ENCODE measurements at places on chromosomes 6 and 20. TPM values are rescaled to one million over a fixed set of nuclear protein-coding genes. Genes with fewer than 3 reads are reported as not detected.

IL20RA gene
- total RNA-seq, result 1.1 TPM

CASS4 gene
- total RNA-seq, result 6.8 TPM

FAM83C gene
- total RNA-seq, result not detected

LAMA4 gene
- total RNA-seq, result 322 TPM

SLC22A2 gene
- not detected for total RNA-seq

LY86 gene
- total RNA-seq, result 10.9 TPM

AIF1 gene
- total RNA-seq, result 95.1 TPM

TRIM31 gene
- total RNA-seq, result not detected

CGA gene
- not detected for total RNA-seq

HRH3 gene
- total RNA-seq, result not detected

AURKA gene
- total RNA-seq, result 4.1 TPM

TSPO2 gene
- not detected for total RNA-seq

KIAA0408 gene
- total RNA-seq, result 15.3 TPM

CD24 gene
- 12.9 TPM for total RNA-seq

LHFPL5 gene
- total RNA-seq, result not detected

MYL9 gene
- total RNA-seq, result 86.5 TPM

TLDC2 gene
- total RNA-seq, result 0.63 TPM

C20orf141 gene
- 1.2 TPM for total RNA-seq

OVOL2 gene
- not detected for total RNA-seq

SLC32A1 gene
- not detected for total RNA-seq

RTF2 gene
- total RNA-seq, result 62.9 TPM

SOX18 gene
- 2.9 TPM for total RNA-seq

PXDC1 gene
- total RNA-seq, result 110 TPM

KHDC1 gene
- 0.79 TPM for total RNA-seq

BEND3 gene
- 1.7 TPM for total RNA-seq

PTK6 gene
- total RNA-seq, result 0.12 TPM

PTCRA gene
- 0.72 TPM for total RNA-seq

SLA2 gene
- 1.1 TPM for total RNA-seq

MYB gene
- not detected for total RNA-seq

DZANK1 gene
- 2.5 TPM for total RNA-seq

SLC35B3 gene
- total RNA-seq, result 14.1 TPM

TCF21 gene
- 5.8 TPM for total RNA-seq

EDN3 gene
- total RNA-seq, result not detected

GCNT2 gene
- total RNA-seq, result 6.8 TPM

ARMH2 gene
- not detected for total RNA-seq

JPH2 gene
- total RNA-seq, result 6.9 TPM

KCNB1 gene
- total RNA-seq, result 34.4 TPM

HLA-DRB5 gene
- 1.6 TPM for total RNA-seq

PIGT gene
- total RNA-seq, result 85.6 TPM

LAMA2 gene
- 509 TPM for total RNA-seq

LKAAEAR1 gene
- total RNA-seq, result not detected

FAM83D gene
- 3.2 TPM for total RNA-seq

MROH8 gene
- 1.4 TPM for total RNA-seq

CAP2 gene
- 4.6 TPM for total RNA-seq

TPD52L1 gene
- total RNA-seq, result 59.1 TPM

TOX2 gene
- 0.46 TPM for total RNA-seq

PPP1R3G gene
- total RNA-seq, result 0.56 TPM

FKBP1C gene
- not detected for total RNA-seq

OSER1 gene
- 65.0 TPM for total RNA-seq

PNPLA1 gene
- not detected for total RNA-seq

DEFB124 gene
- total RNA-seq, result not detected

RIN2 gene
- 40.2 TPM for total RNA-seq

SAMD10 gene
- 0.48 TPM for total RNA-seq

ZKSCAN3 gene
- 2.0 TPM for total RNA-seq

MLN gene
- total RNA-seq, result not detected

CNKSR3 gene
- 13.8 TPM for total RNA-seq
